Natural killer cell treated with Interleukin-12 subunit alpha and Interleukin-12 subunit beta and Interleukin-15 and Interleukin-18, amount 100 ng/mL, for 72 hours (primary cell): ENCODE measurements at places on chromosomes 1 and 21. TPM values are rescaled to one million over a fixed set of nuclear protein-coding genes. Genes with fewer than 3 reads are reported as not detected.

SLAMF1 gene
- total RNA-seq = 52.1 TPM

NUAK2 gene
- total RNA-seq = 2.5 TPM

KRTAP11-1 gene
- not detected for total RNA-seq

OPRD1 gene
- total RNA-seq = not detected

NR1I3 gene
- total RNA-seq = not detected

PGBD2 gene
- 6.9 TPM for total RNA-seq

WDR64 gene
- total RNA-seq = not detected

FCRL3 gene
- total RNA-seq = 33.7 TPM

SLC1A7 gene
- total RNA-seq = 0.29 TPM

DNA sequence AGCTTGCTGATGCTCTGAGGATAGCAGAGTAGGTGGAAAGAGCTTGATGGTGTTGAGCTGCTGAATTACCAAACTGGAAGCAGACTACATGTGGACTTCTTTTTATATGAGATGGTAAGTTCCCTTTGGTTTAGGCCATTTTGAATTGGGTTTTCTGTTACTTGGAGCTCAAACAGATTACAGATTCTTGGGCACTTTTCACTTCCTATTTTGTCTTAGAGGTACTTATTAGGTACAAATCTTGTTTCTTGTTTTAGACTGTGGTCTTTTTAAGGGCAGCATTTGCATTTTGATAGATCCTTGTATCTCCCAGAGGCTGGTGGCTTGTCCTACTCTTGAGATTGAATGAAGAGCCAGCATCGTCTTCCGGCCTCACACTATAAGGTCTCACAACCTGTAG, 70.2 kb downstream of the GADD45A start:
- H3K4me1 ChIP-seq = no peaks in the 10 kb centered on the region
- peaks cover 4% of the 10 kb centered on the region for H3K27me3 ChIP-seq
- no peaks in the 10 kb centered on the region for H3K36me3 ChIP-seq
- no peak for DNase-seq

DNA sequence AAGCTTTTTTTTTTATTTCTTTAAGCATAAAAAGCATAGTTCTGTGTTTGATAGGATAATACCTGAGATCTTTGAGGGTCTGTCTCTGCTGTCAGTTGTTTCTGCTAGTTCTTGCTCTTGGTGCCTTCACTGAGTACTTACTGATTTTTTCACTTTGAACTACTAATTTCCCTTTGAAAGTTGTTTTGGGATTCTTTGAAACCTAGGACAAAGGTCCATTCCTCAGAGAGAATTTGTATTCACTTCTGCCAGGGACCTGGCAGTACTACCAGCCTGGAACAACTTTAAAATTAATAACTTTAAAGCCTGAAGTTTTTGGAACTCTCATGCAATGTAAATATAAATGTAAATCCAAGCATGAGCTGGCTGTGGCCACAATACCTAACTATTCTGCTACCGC, 190.1 kb downstream of the TM2D1 start:
- H3K36me3 ChIP-seq = no peaks in the 10 kb centered on the region
- H3K4me3 ChIP-seq = no peak overlapping the region
- no peaks in the 10 kb centered on the region for H3K27me3 ChIP-seq
- H3K27ac ChIP-seq = no peak overlapping the region
- no peak for DNase-seq
- peaks cover 15% of the 10 kb centered on the region for H3K4me1 ChIP-seq

- no peaks in the 10 kb centered on the region for H3K36me3 ChIP-seq
- H3K4me3 ChIP-seq = no peak overlapping the region
- no peak overlapping the region for H3K27ac ChIP-seq
Measured at GRCh38 chr1:214476986-214477870, 74.2 kb downstream of the PTPN14 start.

GRCh38 chr1:38285807-38286530, 239.4 kb upstream of the POU3F1 start:
- no peaks in the 10 kb centered on the region for H3K36me3 ChIP-seq
- no peak overlapping the region for H3K27ac ChIP-seq
- peaks cover 31% of the 10 kb centered on the region for H3K27me3 ChIP-seq
- no peaks in the 10 kb centered on the region for H3K4me1 ChIP-seq
- DNase-seq = no peak

DNA sequence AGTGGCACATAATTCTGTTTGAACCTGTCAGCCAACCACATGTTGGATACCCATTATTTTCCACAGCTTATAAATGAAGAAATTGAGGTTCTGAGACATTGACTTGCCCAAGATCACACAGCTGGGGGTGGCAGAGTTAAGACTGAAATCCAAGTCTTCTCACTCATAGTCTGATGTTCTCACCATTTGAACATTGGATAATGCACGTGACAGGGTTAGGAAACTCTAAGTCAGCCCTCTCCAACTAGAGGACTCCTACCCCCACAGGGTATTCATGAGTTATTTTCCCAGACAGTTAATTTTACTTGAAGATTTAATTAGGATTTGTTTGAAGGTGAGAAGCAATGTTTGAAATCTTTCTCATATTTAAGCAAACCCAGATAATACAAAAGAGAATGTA, 38.1 kb upstream of the C1orf105 start:
- no peak overlapping the region for H3K27ac ChIP-seq
- H3K36me3 ChIP-seq = no peaks in the 10 kb centered on the region
- DNase-seq = no peak
- H3K4me3 ChIP-seq = no peak overlapping the region
- H3K27me3 ChIP-seq = no peaks in the 10 kb centered on the region

- H3K36me3 ChIP-seq = peaks cover 5% of the 10 kb centered on the region
- peaks cover 16% of the 10 kb centered on the region for H3K27me3 ChIP-seq
- H3K27ac ChIP-seq = no peak overlapping the region
- peaks cover 10% of the 10 kb centered on the region for H3K4me1 ChIP-seq
Measured at GRCh38 chr1:147673816-147674215, 3.5 kb upstream of the ACP6 start.

DNA sequence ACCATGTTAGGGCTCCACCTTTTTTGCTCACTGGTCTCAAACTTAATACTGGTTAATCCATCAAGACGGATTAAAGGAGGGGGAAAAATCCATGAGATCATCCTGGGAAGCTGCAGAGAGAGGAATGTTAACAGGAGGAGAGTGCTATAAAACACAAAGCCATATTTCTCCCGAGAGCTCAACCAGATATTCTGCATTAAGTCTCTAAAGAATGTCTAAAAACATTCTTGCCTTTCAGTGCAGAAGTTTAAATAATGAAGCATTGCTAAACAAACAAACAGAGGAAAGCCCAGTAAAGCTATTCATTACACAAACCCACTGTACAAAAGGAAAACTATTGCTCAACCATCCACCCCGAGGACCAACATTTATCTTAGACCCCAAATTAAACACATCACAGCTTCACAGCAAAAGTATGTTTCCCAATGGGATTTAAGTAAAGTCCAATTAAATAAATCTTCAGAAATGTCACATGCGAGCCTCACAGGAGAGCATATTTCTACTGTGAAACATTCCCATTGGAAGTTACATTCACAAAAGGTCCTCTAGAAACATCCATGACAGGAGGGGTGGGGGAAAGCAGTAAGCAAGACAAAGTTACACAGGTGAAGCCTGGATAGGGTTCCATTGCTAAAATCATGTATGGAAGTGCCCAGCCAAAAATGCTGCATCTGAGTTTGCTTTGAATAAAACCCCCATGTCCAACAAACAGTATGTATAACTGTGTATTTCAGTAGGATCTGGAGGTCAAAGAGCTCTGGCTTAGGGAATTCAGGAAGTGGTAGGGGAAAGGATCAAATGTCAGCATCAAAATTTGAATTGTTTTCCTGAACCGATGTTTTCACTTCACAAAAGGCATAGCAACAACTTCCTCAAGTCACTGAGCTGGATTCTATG, 23.3 kb downstream of the DUSP10 start:
- H3K4me1 ChIP-seq = peaks cover 95% of the 10 kb centered on the region
- no peak for DNase-seq
- H3K4me3 ChIP-seq = no peak overlapping the region
- peaks cover 55% of the 10 kb centered on the region for H3K36me3 ChIP-seq

DNA sequence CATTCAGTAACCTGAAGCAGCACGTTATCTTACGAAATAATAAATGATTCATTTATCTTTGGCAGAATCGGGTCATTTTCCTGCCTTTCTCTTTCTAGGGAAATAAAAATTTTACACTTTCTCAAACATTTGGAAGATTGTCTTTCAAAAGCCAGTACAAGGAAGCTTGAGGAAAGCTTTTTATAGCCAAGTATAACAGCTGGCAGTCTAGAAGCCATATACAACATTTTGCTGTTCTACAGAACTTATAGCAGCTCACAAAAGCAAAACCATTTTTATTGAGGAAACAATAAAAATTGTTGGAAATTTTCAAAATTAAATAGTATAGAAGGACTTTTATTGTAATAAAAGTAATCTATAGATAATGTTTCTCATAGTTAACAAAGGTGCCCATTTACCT, 448.6 kb downstream of the SMYD3 start:
- no peak overlapping the region for H3K27ac ChIP-seq
- H3K4me3 ChIP-seq = no peak overlapping the region
- DNase-seq = no peak
- peaks cover 7% of the 10 kb centered on the region for H3K36me3 ChIP-seq

- H3K4me3 ChIP-seq = no peak overlapping the region
- peaks cover 4% of the 10 kb centered on the region for H3K4me1 ChIP-seq
- no peak overlapping the region for H3K27ac ChIP-seq
- DNase-seq = no peak
Measured at GRCh38 chr1:230248016-230248888, 177.9 kb downstream of the PGBD5 start.

DNA sequence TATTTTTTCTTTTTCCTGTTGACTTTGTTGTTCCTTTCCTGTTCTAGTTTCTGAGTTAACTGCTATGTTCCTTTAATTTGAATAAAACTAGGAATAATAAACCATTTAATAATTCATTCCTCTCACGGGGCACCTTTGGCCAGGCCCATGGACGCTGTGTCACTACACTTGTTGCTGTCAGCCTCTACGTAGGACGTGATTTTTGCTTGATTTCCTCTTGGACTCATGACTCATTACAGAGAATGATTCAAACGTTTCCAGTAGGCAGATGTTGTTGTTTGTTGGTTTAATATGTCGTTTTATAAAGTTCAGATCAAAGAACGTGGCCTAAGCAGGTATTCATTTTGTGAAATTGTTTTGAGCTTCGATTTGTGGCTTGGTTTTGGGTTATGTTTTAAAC, 9.1 kb upstream of the SLC19A1 start:
- no peak for DNase-seq
- peaks cover 32% of the 10 kb centered on the region for H3K4me1 ChIP-seq
- H3K27me3 ChIP-seq = no peaks in the 10 kb centered on the region
- H3K36me3 ChIP-seq = no peaks in the 10 kb centered on the region
- H3K27ac ChIP-seq = peak overlapping the region; percentile 98

DNA sequence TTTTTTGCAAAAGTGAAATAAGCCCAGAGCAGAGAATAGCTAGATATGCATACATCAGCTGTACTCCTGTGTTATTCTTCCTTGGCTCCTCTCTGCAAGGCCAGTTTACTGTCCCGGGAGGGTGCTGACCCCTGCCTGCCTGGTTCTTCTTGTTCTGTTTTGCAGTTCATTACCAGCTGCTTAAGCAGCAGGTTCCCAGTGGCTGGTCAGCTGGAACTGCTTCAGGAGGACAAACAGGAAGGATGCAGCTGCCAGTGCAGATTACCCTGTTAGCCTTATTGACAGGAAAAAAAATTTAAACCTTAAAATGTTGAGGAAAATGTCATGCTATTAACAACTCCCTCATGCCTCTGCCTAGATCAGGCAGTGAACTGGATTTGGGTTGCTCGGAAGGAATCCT, 16.0 kb upstream of the LRIG2 start:
- H3K36me3 ChIP-seq = no peaks in the 10 kb centered on the region
- H3K4me1 ChIP-seq = peaks cover 13% of the 10 kb centered on the region
- no peaks in the 10 kb centered on the region for H3K27me3 ChIP-seq
- no peak for DNase-seq
- no peak overlapping the region for H3K4me3 ChIP-seq

DNA sequence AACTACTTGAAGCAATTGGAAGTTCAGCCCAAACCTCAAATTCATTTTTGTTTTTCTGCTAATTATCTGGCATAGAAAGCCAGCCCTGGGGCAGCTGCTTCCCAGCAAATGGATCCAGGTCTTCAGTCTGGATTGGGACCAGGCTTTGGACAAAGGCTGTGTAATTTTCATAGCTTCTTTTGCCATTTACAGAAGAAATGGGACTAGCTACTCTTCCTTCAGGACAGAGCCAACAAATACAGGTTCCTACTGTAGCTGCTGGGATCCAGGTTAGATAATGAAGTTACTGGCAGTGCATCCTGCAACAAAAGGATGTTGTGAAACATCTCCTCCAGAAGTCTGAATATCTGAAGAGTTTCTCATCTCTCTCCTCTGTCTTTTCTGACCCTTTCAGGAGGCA, 171.5 kb upstream of the CAMK1G start:
- no peak overlapping the region for H3K27ac ChIP-seq
- H3K4me1 ChIP-seq = no peaks in the 10 kb centered on the region
- no peak for DNase-seq

DNA sequence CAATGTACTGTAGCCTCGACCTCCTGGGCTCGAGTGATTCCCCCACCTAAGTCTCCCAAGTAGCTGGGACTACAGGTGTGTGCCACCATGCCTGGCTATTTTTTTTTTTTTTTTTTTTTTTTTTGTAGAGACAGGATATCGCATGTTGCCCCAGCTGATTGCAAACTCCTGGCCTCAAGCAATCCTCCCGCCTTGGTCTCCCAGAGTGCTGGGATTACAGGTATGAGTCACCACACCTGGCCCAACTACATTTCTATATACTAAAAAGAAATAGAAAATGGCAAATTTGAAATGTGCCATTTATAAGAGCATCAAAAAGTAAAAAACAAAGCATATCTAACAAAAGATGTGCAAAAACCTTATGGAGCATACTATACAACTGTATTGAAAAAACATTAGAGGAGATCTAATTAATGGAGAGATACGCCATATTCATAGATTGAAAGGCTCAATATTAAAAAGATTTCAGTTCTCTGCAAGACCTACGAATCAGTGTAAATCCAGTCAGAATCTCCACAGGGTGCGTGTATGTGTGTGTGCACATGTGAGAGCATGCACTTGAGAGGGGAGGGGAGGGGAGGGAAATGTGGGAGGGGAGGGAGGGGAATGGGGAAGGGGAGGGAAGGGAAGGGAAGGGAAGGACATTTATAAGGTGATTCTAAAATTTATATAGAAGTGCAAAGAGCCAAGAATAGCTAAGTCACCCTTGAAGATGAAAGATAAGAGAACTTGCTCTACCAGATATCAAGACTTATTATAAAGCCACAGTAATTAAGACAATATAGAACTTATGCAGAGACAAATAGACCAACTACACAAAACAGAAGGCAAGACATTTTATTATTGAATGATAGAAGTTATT, 15.5 kb upstream of the PADI4 start:
- H3K27me3 ChIP-seq = peaks cover 25% of the 10 kb centered on the region
- no peaks in the 10 kb centered on the region for H3K4me1 ChIP-seq
- DNase-seq = no peak
- no peak overlapping the region for H3K4me3 ChIP-seq
- H3K36me3 ChIP-seq = no peaks in the 10 kb centered on the region
- no peak overlapping the region for H3K27ac ChIP-seq
